ENCODE measurements at places on chromosomes 2 and 18.

GRCh38 chr2:7428454-7429204 is 511.4 kb downstream of the RNF144A start:
- peaks cover 3% of the 10 kb centered on the region for H3K27me3 ChIP-seq
- DNase-seq, result no peak
- H3K4me3 ChIP-seq, result no peak overlapping the region
- peaks cover 41% of the 10 kb centered on the region for H3K4me1 ChIP-seq

DNA sequence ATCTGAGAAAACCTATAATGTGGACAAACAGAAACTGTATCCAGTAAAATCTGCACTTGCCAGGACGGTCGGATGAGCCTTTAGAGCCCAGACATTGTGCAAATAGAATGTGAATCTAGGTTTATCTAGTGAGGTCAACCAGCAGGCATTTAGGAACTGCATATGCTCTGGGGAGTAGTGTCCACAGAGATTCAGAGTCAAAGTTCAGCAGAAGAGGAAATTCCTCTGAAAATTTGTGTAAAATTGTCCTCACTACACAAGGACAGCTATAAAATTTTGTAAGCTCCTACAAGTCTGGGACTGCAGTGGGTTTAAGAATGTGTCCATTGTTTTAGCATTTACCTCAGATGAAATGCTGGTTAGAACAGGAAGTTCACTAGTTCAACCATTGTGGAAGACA is 9.8 kb upstream of the NDUFV2 start:
- H3K4me3 ChIP-seq, result no peak overlapping the region
- H3K4me1 ChIP-seq, result peaks cover 83% of the 10 kb centered on the region
- H3K36me3 ChIP-seq, result peaks cover 19% of the 10 kb centered on the region
- no peaks in the 10 kb centered on the region for H3K27me3 ChIP-seq

DNA sequence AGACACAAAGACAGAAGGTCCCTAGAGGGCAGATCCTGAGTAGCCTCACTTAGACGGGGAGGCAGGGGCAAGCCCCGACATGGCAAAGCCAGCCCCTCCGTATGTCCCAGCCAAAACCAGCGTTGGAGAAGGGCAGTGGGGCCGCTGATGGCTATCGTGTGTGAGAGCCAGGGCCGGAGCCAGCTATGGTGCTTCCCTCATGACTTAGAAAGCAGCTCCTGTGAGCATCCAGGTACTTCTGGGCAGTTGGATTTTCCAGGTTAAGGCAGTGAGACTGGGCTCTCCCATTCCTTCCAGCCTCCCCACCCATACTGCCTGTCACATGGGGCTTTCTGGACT is 31.2 kb upstream of the ROCK2 start:
- H3K4me3 ChIP-seq, result no peak overlapping the region
- H3K27me3 ChIP-seq, result no peaks in the 10 kb centered on the region
- no peaks in the 10 kb centered on the region for H3K36me3 ChIP-seq
- H3K27ac ChIP-seq, result no peak overlapping the region
- no peaks in the 10 kb centered on the region for H3K4me1 ChIP-seq
- no peak for DNase-seq

- H3K27ac ChIP-seq, result no peak overlapping the region
- no peaks in the 10 kb centered on the region for H3K4me1 ChIP-seq
- no peak overlapping the region for H3K4me3 ChIP-seq
- no peaks in the 10 kb centered on the region for H3K36me3 ChIP-seq
- DNase-seq, result no peak
These were observed 230.0 kb downstream of the ACTR3 start for GRCh38 chr2:114119862-114120261.

GRCh38 chr2:206520450-206520849 is 77.1 kb downstream of the ADAM23 start:
- DNase-seq, result no peak
- no peak overlapping the region for H3K4me3 ChIP-seq
- peaks cover 16% of the 10 kb centered on the region for H3K4me1 ChIP-seq

DNA sequence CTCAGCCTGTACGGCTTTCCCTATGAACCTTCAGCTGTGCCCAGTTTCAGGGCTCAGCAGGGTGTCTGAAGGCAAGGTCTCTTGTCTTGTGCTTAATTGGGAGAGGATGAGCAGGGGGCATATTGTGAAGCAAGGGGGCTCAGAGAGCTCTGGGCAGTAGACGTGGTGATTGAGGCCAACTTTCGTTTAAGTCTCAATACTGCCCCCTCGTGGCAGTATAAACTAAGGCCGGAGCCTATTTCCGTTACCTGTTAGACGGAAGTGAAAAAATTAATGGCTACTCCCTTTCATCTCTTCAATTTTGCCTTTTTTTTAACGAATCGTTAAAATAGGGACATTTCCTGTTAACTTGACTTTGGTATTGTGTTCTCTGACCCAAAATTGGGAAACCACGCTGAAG is 193.4 kb downstream of the TDRD15 start:
- H3K27ac ChIP-seq, result no peak overlapping the region
- no peaks in the 10 kb centered on the region for H3K36me3 ChIP-seq
- no peak overlapping the region for H3K4me3 ChIP-seq
- H3K27me3 ChIP-seq, result no peaks in the 10 kb centered on the region
- H3K4me1 ChIP-seq, result no peaks in the 10 kb centered on the region

DNA sequence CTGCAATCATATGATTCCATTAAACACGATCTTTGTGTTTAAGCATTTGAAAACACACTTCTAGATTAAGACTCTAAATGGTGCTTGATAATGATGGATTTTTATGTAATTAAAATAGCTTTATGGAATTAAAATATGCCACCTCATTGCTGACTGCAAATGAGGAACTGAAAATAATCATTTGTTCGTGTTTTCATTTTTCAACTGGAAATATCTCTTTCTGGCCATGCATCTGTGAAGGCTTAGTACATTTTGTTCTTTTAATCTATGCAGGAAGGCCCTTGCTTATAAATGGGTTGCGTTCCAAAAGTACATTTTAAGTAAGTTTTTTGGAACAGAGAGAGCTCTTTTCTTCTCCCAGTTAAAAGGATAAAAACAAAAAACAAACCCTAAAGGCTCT is 125.5 kb downstream of the MC4R start:
- no peaks in the 10 kb centered on the region for H3K36me3 ChIP-seq
- no peak overlapping the region for H3K27ac ChIP-seq
- DNase-seq, result no peak
- H3K27me3 ChIP-seq, result no peaks in the 10 kb centered on the region

GRCh38 chr2:230762317-230762896 is 49.8 kb downstream of the CAB39 start:
- H3K4me1 ChIP-seq, result peaks cover 45% of the 10 kb centered on the region
- peak; percentile 29 for DNase-seq
- no peaks in the 10 kb centered on the region for H3K27me3 ChIP-seq
- no peak overlapping the region for H3K4me3 ChIP-seq
- peaks cover 75% of the 10 kb centered on the region for H3K36me3 ChIP-seq

GRCh38 chr2:30450025-30450424 is 3.0 kb downstream of the LCLAT1 start:
- H3K4me1 ChIP-seq, result peaks cover 26% of the 10 kb centered on the region
- no peak overlapping the region for H3K4me3 ChIP-seq
- no peaks in the 10 kb centered on the region for H3K27me3 ChIP-seq
- no peak overlapping the region for H3K27ac ChIP-seq
- no peak for DNase-seq

GRCh38 chr2:114038710-114039109 is 148.8 kb downstream of the ACTR3 start:
- no peaks in the 10 kb centered on the region for H3K4me1 ChIP-seq
- peaks cover 20% of the 10 kb centered on the region for H3K27me3 ChIP-seq
- H3K4me3 ChIP-seq, result no peak overlapping the region
- no peaks in the 10 kb centered on the region for H3K36me3 ChIP-seq
- no peak overlapping the region for H3K27ac ChIP-seq

DNA sequence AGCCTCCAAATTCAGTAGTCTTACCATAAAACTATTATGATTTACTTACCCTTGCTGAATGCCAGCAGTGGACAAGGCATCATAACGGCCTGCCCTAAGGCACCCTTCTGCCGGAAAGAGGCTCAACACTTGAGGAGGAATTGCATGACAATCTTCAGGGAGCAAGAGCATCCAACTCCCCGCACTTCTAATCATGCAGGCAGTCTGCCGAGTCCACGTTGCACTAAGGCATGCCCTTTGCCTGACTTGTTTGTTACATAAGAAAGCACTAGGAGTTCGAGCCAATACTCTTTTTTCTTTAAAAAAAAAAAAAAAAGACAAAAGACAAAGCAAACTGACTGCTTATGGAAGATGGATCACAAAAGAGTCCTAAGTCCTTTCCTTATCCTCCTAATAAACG is 17.9 kb upstream of the SPTBN1 start:
- DNase-seq, result no peak
- H3K4me1 ChIP-seq, result no peaks in the 10 kb centered on the region
- no peaks in the 10 kb centered on the region for H3K36me3 ChIP-seq
- H3K27ac ChIP-seq, result no peak overlapping the region
- H3K27me3 ChIP-seq, result peaks cover 2% of the 10 kb centered on the region

- no peak overlapping the region for H3K4me3 ChIP-seq
- no peak for DNase-seq
- peaks cover 26% of the 10 kb centered on the region for H3K4me1 ChIP-seq
These were observed 122.6 kb upstream of the STK17B start for GRCh38 chr2:196293751-196294515.

GRCh38 chr2:169776252-169776761 is 22.4 kb upstream of the SSB start:
- H3K4me3 ChIP-seq, result no peak overlapping the region
- H3K4me1 ChIP-seq, result peaks cover 5% of the 10 kb centered on the region
- no peaks in the 10 kb centered on the region for H3K27me3 ChIP-seq
- no peaks in the 10 kb centered on the region for H3K36me3 ChIP-seq

GRCh38 chr18:8561123-8561910 is 47.9 kb upstream of the RAB12 start:
- no peak for DNase-seq
- no peaks in the 10 kb centered on the region for H3K4me1 ChIP-seq
- no peaks in the 10 kb centered on the region for H3K36me3 ChIP-seq
- H3K4me3 ChIP-seq, result no peak overlapping the region

Data from activated CD4-positive, alpha-beta T cell treated with anti-CD3 and anti-CD28 coated beads, Interleukin-2, amount 10 ng/mL, durations not matched to agents 7 days and 5 days (primary cell).